Activated T-cell treated with anti-CD3 and anti-CD28 coated beads, Interleukin-2, amount 50 U/mL, for 4 hours (primary cell): ENCODE measurements at places on chromosomes 7 and 10.

DNA sequence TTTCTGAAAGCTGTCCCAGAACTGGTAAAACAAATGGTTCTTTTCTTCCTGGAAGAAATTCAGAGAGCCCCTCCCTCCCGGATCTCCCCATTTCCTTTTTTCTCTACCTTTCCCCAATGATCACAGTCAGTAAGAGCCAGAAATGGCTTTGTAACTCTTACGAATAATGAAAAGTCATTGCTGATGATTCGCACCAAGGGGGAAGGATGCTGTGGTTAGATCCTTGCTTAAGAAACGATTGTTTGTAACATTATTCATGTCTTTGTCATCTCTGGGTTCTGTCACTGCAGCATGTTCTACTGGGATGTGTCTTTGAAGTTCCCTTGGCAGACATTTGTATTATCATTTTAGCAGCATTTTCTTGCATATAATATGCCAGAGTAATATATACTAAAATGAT, 138.9 kb downstream of the CACNB2 start:
- no peak for DNase-seq

DNA sequence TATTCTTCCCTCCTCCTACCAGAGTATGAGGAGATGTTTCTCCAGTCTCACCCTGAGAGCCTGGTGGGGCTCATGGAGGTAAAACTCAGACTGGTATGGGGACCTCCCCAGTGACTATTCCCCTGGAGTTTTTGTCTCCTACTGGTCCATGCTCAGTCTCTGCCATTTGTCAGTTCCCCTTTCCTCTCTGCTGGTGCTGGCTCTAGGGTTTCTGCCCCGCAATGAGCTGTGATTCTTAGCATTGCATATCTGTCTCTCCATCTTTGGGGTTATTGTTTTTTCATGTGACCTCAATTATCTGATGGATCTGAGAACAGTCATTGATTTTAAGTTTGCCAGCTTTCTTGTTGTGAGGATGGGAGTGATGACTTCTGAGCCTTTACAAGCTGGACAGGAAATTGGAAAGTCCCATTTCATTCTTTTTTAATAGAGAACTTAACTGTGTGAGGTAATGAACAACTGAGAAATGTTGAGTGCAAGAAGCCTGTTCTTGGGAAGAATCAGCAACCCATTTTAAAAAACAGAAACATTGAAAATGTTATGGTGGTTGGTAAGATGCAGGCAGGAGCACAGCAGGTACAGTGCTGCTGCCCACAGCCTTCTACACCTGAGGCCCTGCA, 26.9 kb downstream of the NACAD start:
- no peak for DNase-seq

GRCh38 chr7:21108182-21108581, 319.7 kb upstream of the SP4 start:
- no peak for DNase-seq

DNA sequence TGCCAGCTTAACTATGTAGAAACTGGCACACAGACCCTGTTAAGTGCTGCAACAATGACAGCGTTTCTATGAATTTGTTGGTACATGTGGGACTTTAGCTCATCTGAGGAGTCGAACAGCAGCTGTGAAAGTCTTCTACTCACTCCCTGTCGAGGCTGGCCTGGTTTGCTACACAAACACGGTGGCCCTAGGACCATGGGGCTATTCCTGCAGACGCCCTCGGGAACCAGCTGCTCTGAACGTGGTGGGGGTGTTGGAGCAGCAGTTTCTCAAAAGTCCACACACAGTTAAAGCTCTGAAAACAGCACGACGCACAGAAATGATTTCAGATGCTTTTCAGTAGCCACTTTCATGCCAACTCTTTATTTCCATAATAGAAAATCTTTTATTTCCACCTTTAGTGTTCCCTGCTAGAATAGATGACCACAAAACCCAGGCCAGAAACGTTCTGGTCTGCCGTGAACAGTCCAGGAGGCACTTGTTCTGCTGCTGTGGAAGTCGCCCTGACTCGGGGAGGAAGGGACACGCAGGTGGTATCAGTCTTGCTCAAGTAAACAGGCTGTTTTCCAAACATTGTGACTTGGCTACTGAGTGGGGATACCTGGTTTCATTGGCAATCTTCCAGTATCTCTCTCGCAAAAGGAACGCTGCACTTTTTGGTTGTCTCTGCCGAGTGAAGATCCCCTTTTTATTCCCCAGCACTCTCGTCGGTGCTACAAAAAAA, 21.5 kb downstream of the GUSB start:
- DNase-seq = no peak

GRCh38 chr7:154736389-154736788, 266.5 kb downstream of the PAXIP1 start:
- DNase-seq = no peak
